Kidney (tissue), 22 donors: ENCODE measurements at places on chromosomes 12 and 14.

DNA sequence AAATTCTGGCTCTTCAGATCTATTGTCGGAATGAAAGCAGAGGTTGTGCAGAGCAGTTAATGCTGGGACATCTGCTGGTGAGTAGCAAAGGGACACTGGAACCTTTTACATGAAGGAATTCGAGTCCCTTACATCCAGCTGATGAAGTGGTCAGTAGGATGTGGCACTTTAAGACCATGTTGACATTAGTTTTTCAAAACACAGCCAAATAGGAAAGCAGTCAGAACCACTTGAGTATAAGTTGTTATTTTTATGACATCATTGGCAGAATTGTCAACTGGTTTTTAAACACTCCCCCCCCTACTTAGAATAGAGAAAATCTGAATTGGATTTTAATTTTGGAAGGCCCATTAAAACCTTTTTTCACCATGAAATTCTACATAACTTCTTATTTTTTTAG lies 46.8 kb upstream of the AMN start:
- no peak overlapping the region for H3K27ac ChIP-seq
- no peaks in the 10 kb centered on the region for H3K4me1 ChIP-seq
- no peak overlapping the region for H3K4me3 ChIP-seq
- DNase-seq, result no peak

GRCh38 chr14:32006263-32007110 lies 70.6 kb upstream of the ARHGAP5 start:
- peak; percentile 78 for DNase-seq
- H3K4me3 ChIP-seq, result peak overlapping the region; percentile 30
- H3K4me1 ChIP-seq, result no peaks in the 10 kb centered on the region
- H3K27me3 ChIP-seq, result no peaks in the 10 kb centered on the region
- no peaks in the 10 kb centered on the region for H3K36me3 ChIP-seq
- H3K27ac ChIP-seq, result peak overlapping the region; percentile 69

DNA sequence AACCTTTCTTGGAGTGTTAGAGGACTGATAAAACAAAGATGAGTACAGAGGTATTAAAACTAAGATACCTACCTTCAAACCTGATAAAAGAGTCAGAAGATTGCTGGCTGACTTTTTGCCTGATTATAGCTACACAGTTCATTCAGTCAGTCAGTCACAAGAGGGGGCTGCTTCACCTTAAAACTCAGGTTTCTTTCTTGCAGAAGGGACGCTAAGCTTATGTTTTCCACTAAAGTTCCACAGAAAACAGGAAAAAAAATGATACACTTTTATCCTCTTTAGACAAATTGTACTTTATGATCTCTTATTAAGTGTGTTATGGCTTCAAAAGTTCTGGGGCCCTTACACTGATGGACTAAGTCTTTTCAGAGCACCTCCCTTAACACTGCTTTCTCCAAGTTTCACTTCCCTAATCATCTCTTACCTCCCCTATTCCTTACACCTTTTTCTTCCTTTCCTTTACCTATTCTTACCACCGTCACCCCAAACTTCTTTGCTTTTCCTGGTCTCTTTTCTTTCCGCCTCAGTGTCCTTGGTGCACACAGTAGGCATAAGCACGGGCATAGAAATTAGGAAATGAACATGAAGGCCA lies 448.7 kb upstream of the OR4E1 start:
- no peaks in the 10 kb centered on the region for H3K36me3 ChIP-seq
- no peaks in the 10 kb centered on the region for H3K4me1 ChIP-seq
- DNase-seq, result no peak
- no peaks in the 10 kb centered on the region for H3K27me3 ChIP-seq
- H3K27ac ChIP-seq, result no peak overlapping the region

GRCh38 chr12:45730084-45730347 lies 510 bp downstream of the ARID2 start:
- peak overlapping the region; percentile 74 for H3K4me3 ChIP-seq
- DNase-seq, result no peak
- no peaks in the 10 kb centered on the region for H3K36me3 ChIP-seq
- H3K27me3 ChIP-seq, result no peaks in the 10 kb centered on the region
- peaks cover 9% of the 10 kb centered on the region for H3K4me1 ChIP-seq

- H3K4me1 ChIP-seq, result no peaks in the 10 kb centered on the region
- no peak overlapping the region for H3K4me3 ChIP-seq
- no peaks in the 10 kb centered on the region for H3K27me3 ChIP-seq
- no peak overlapping the region for H3K27ac ChIP-seq
These were observed 19.5 kb upstream of the SPIC start for GRCh38 chr12:101455685-101456084.

DNA sequence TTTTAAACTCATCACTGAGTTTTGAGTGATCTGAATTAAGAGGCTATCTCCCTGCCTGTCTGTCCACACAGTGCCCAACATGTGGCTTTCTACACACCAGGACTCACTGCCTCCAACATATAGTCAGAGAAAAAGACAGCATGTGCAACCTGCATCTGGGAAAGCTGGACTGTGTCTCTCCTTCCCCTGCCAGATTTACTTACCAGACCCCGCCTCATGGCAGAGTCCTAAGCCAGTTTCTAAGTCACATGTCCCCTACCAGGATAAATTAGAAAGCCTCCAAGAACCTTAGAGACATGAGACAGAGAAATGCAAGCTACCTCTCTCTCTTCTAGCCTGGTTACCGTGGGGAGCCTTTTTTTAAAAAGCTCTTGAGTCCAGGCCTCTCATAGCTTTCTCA lies 2.7 kb upstream of the HDAC7 start:
- DNase-seq, result no peak
- peak overlapping the region; percentile 47 for H3K27ac ChIP-seq
- H3K36me3 ChIP-seq, result no peaks in the 10 kb centered on the region
- H3K4me1 ChIP-seq, result peaks cover 7% of the 10 kb centered on the region
- H3K27me3 ChIP-seq, result no peaks in the 10 kb centered on the region

GRCh38 chr14:90184571-90185266 lies 71.6 kb upstream of the PSMC1 start:
- no peaks in the 10 kb centered on the region for H3K27me3 ChIP-seq
- H3K4me1 ChIP-seq, result no peaks in the 10 kb centered on the region
- DNase-seq, result no peak

GRCh38 chr14:54688229-54688628 lies 121.3 kb downstream of the SAMD4A start:
- H3K27ac ChIP-seq, result no peak overlapping the region
- no peaks in the 10 kb centered on the region for H3K4me1 ChIP-seq
- DNase-seq, result no peak
- no peak overlapping the region for H3K4me3 ChIP-seq
- H3K27me3 ChIP-seq, result no peaks in the 10 kb centered on the region

GRCh38 chr12:41287500-41288141 lies 99.5 kb downstream of the PDZRN4 start:
- no peak overlapping the region for H3K4me3 ChIP-seq
- H3K27me3 ChIP-seq, result no peaks in the 10 kb centered on the region
- peaks cover 2% of the 10 kb centered on the region for H3K4me1 ChIP-seq
- no peak for DNase-seq

- H3K36me3 ChIP-seq, result no peaks in the 10 kb centered on the region
- H3K27ac ChIP-seq, result no peak overlapping the region
- no peak for DNase-seq
- H3K27me3 ChIP-seq, result no peaks in the 10 kb centered on the region
- no peaks in the 10 kb centered on the region for H3K4me1 ChIP-seq
- H3K4me3 ChIP-seq, result no peak overlapping the region
These were observed 497.7 kb downstream of the FUT8 start for GRCh38 chr14:65910108-65910786.

- H3K36me3 ChIP-seq, result peaks cover 18% of the 10 kb centered on the region
- no peak overlapping the region for H3K4me3 ChIP-seq
- H3K27ac ChIP-seq, result no peak overlapping the region
These were observed 27.5 kb downstream of the TCHP start for GRCh38 chr12:109927622-109928021.

DNA sequence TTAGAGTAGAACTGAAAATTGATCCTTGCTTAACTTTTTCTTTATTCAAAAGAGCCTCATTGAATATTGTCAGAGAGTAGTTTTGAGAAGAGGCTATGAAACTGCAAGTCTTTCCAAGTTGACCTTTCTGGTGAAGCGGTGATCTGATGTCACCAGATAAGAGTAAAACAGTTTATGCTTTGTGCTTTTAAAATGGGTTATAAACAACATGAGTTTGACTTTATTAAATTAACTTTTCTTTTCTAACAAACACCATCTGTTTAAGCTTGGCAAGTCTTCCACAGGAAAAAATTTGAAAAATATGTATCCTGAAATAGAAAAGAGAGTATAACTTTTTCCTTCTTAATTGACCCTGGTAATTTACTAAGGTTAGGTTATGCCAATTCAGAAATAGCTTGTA lies 408.7 kb upstream of the NOVA1 start:
- no peak overlapping the region for H3K27ac ChIP-seq
- H3K27me3 ChIP-seq, result no peaks in the 10 kb centered on the region
- no peaks in the 10 kb centered on the region for H3K36me3 ChIP-seq
- no peak for DNase-seq

DNA sequence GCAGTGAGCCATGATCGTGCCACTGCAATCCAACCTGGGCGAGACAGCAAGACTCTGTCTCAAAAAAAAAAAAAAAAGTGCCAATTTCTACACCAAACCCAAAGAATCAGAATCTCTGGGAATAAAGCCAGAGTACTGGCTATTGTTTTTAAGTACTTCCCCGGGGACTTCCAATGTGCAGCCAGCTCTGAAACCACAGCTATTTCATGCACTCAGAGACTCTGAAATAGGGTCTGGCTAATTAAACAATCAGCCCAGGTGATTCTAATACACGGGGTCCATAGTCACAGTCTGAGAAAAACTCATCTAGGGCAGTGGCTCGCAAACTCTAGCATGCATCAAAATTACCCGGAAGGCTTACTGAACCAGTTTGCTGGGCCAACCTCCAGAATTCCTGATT lies 56.3 kb downstream of the SIX6 start:
- H3K27ac ChIP-seq, result no peak overlapping the region
- H3K4me3 ChIP-seq, result no peak overlapping the region
- H3K27me3 ChIP-seq, result no peaks in the 10 kb centered on the region

DNA sequence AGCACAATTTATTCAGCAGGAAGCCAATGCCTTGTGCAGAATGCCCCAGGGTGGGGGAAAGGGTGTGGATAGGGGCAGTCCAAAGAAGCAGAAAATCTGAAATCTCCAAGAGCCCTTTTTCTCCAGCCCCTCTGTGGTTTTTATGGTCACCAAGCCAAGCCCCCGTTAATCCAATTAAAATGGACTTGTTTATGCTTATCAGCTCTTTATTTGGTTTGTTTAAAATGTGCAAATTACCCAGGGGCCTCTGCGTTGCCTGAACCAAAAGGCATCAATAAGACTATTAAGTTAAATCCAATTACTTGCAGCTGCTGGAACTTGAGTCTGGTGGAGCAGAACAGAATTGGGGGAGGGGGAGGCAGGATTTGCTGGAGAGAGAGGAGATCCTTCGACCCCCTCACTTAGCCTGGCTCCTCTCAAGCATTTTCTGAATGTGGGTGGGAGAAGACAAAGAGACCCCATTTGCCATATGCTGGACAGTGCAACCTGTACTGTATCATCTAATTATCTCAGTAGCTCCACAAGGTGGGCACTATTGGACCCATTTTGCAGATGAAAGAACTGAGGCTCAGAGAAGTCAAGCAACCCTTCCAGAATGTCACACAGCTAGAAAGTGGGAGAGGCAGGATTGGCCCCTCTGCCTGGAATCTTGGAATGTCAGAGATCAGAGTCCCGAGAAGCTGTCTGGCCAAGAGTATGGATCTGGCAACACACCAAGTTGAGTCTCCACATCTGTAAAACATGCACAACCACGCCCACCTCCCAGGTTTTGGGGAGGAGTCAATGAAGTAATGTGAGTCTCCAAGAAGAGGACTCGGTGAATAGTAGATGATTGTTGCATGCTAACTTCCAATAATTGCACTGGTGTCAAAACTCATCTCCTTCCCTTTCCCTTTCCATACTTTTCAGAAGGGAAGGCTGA lies 66.9 kb downstream of the CMKLR1 start:
- H3K4me3 ChIP-seq, result no peak overlapping the region
- DNase-seq, result no peak
- H3K4me1 ChIP-seq, result no peaks in the 10 kb centered on the region
- no peaks in the 10 kb centered on the region for H3K36me3 ChIP-seq

- H3K4me3 ChIP-seq, result no peak overlapping the region
- H3K27me3 ChIP-seq, result no peaks in the 10 kb centered on the region
- H3K27ac ChIP-seq, result no peak overlapping the region
- peaks cover 16% of the 10 kb centered on the region for H3K4me1 ChIP-seq
- H3K36me3 ChIP-seq, result no peaks in the 10 kb centered on the region
These were observed 10.8 kb downstream of the JDP2 start for GRCh38 chr14:75438486-75439080.

DNA sequence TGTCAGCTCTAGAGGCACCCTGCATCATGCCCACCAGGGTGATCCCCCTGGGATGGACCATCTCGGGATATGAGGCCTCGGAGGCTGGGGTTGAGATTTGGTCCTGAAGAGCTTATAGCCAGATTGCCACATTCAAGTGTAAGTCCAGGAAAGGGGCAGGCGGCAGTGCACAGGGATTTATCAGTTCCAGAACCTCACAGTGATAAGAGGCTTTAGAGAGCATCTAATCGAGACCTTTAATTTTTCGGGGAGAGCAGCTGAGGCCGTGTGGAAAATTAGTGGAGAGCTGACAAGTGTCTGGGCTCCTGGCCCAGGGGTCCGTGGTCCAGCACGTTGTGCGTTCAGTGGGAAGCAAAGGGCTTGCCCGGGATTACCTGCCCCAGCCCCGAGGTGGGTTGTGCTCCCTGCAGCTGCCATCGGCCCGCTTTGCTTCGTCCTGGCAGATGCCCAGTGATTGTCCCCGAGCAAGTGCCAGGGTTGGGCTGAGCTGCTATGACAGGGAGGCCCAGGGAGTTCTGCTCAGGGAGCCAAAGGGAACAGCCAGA lies 52.1 kb downstream of the C14orf132 start:
- no peaks in the 10 kb centered on the region for H3K36me3 ChIP-seq
- no peak overlapping the region for H3K27ac ChIP-seq
- H3K27me3 ChIP-seq, result no peaks in the 10 kb centered on the region
- no peak for DNase-seq

DNA sequence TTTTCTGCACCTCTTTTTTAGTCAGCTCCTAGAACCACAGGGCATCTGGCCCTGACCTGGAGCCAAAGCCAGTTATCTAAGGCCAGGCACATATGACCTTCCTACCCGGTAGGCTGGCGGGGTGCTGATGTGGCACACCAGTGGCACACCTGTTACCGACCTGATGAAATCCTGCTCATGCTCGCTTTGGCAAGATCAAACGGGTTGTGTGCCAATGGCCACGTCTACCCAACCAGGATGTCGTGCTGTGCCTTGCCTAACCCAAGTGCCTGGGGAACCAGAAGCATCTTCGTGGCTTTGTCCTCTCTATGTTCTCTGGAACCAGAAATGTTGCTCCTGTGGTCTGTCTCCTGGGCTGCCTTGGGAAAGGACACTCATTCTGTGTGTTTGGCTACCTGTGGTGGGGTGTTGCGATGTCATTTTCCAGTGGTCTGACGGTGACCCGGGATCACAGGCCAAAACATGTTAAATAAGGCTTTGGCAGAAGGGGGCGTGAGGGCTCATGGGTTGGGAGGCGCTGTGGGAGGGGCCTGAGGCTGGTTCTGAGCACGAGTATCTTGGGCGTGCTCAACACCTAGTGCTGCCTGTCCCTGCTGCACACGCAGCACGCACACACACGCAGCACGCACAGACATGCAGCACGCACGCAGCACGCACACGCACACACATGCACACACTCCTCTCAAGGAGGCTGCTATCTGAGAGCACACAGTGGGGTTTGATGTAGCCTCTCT lies 27.9 kb downstream of the CCNK start:
- DNase-seq, result no peak
- peaks cover 24% of the 10 kb centered on the region for H3K36me3 ChIP-seq
- no peak overlapping the region for H3K27ac ChIP-seq
- no peaks in the 10 kb centered on the region for H3K27me3 ChIP-seq
- no peak overlapping the region for H3K4me3 ChIP-seq

GRCh38 chr14:83164016-83164415 lies 1630.4 kb upstream of the SEL1L start:
- no peaks in the 10 kb centered on the region for H3K27me3 ChIP-seq
- no peaks in the 10 kb centered on the region for H3K4me1 ChIP-seq
- no peaks in the 10 kb centered on the region for H3K36me3 ChIP-seq
- DNase-seq, result no peak
- no peak overlapping the region for H3K4me3 ChIP-seq
- H3K27ac ChIP-seq, result no peak overlapping the region
